ENCODE measurements at places on chromosomes 3 and 15.

DNA sequence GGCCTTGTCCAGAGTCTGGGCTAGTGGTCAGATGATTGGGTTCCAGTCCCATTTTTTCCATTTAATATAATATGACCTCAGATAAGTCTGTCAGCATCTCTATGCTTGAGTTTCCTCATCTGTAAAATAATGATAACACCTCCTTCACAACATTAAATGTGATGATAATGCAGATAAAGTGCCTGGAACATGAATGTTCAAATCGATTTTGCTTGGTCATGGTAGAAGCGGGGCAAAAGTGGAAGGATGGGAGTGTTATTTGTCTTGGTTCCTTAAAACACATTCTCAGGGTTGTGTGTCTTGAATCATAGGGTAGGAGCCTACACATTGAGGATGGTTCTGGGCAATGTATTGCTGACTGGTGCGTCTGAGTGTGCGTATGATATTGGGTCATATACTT lies 16.9 kb downstream of the ARIH2 start:
- DNase-seq, result no peak

DNA sequence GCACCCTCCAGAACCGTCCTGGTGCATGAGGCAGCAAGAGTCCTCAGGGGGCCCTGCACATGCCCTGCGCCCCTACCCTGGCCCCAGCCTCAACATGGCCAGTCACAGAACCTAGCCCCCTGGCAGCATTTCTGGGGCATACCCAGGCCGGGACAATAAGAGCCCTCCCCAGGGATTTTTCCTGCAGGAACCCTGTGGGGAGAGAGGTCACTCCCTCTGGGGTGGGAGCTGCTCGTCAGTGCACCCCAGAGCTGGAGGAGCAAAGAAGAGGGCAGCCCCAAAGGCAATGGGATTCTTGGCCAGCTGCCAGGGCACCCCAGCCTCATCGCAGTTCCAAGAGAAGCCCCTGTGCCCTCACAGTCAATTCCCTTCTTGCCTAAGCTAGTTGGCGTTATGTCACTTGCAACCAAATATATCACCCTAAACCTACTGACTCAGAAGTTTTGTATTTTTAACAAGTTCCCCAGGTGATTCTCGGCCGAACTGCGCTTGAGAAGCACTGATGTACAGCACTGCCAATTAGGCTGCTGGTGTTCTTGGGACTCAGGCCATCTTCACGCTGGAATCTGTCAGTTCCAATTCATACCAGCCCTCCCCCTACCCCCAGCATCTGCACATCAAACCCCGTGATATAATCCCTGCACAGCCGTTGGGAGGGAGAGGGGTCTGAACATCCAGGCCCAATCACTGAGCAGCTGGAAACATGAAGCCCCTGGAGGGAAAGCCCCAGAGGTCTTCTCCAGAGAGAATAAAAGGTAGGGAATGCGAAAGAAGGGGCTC lies 87.5 kb upstream of the PRR20G start:
- DNase-seq, result no peak

DNA sequence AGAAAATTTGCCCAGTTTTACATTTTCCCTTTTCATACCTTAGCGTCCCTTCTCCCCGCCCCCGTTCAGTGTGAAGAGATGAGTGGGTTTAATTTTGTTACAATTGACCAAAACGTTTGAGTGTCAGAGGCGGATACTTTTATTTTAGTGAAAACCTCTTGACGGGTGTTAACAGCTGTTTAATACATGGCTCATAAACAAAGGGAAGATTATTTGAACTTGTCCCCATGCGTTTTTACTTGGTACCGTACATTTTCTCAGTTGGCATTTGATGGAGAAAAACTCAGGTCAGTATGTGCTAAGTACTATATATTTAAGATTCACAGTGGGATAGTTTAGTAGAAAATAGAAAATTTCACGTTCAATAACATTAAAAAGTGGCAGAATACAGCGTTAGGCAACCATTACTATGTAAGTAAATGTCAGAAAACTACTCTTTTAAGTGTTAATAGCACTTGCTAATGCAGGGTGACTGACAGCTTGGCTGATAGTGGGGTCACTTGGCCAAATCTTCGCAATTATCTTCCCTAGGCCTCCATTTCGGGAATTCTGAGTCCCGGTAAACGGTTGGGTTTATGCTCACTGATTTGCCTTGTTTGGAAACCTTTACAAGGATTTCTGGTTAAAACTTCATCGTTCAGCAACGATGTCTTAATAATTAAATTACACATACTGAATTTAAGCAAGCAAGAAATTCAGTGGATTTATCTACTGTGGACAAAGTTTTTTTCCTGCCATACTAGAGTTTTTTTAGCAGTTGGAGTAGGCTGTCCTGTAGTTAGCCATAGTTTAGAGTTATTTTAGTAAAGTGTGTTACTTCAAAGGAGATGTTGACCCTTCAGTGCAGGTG lies 4.8 kb downstream of the CHD2 start:
- no peak for DNase-seq

- DNase-seq, result no peak
Measured at GRCh38 chr3:50665081-50665840, 9.5 kb upstream of the DOCK3 start.

DNA sequence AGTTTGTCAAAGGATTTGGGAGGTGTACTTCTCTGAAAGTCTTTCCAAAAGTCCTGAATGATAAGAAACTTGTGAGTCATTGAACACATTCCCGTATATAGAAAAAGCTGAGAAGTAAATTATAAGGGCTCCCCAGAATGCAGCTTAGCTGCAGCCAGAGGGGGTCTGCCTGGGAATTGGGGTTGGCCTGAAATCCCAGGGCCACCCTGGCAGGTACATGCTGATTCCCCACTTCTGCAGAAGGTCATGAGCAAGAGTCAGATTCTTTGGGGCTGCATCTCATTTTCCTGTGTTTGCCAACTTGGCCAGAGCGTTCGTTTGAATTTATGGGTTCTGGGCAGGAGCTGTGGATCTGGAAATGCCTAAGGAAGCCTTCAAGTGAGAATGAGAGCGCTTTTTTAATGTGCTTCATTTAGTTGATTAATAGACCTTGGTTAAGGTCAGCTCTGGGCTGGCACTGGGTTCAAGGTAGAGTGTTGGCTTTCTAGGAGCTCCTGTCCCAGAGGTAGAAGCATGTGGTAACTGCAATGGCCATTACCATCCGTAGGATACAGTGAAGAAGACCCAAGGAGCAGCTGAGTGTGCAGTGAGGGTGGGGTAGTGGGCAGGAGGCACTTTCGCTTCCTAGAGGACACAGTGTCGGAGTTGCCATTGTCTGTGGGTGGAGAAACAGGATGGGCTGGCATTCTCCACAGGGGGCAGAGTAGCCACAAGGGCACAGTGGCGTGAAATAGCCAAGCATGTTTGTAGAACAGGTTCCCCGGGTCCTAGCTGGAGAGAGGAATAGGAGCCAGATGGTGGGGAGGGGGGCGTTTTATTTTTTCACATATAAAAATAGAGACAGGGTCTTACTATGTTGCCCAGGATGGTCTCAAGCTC lies 3.2 kb downstream of the SLC6A6 start:
- DNase-seq, result no peak

DNA sequence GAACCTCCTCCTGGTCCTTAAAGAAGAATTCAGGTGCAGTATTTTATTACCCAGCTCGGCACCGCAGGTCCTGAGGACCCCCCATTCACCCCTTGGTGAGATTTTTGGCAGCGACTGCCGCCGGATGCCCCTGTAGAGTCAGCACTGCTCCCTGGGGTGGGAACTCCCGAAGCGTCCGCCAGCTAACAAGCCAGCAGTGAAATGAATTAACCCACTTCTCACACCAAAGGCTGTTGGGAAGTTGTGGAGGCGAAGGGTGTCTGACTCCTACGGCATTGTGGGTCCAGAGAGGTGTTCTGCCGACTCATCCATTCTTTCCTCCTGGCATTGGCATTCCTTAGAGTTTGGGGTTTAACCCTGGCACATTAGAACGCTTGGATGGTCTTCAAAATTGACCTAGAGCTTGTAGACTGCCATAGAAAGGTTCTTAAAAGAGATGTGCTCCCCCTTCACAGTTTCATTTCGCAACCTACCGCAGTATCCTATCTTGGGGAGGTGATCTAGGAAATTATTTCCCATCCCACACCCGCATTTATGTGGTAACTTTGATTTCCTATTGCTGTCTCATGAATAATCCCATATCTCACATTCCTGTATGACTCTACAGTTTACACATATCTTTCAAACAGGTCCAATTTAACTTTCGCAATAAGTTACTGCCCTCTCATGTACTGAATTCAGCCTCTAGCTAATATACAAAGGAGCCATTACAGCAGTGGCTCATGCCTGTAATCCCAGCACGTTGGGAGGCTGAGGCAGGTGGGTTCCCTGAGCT lies 879 bp upstream of the EIF5A2 start:
- no peak for DNase-seq

DNA sequence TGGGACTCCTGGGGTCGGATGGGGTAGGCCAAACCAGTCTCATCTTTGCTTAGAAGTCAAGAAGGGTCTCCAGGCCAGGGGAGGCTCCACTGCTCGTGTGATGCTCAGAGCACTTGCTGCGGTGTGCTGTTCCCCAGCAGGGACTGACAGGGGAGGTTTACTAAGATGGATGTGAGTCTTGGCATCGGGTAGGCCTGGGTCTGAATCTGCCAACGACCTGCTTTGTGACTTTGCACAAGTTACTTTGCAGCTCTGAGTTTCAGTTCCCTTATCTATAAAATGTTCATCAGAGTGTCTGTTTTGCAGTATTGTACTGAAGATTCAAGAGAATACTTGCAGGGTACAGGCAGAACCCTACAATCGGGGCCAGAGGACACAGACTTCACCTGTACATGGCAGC lies 17.3 kb upstream of the CDCP1 start:
- DNase-seq, result no peak

DNA sequence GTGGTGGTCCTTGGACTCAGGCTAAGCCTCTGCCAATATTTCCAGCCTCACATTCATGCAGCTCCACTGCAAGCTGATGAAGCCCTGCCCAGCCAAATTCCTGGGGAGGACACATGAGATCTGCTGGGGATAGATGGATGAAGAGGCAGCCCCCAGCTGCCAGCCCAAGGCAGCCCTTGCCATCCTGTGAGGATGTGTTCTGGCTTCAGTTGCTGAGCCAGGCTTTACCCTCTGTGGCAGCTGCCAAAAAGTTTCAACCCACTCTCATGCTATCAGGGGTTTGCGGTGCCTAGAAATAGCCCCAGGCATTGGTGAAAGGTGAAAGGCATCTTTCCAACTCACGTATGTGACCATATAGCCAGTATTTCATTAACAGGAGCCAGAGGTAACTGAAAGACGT lies 37.6 kb downstream of the C2CD4A start:
- no peak for DNase-seq

DNA sequence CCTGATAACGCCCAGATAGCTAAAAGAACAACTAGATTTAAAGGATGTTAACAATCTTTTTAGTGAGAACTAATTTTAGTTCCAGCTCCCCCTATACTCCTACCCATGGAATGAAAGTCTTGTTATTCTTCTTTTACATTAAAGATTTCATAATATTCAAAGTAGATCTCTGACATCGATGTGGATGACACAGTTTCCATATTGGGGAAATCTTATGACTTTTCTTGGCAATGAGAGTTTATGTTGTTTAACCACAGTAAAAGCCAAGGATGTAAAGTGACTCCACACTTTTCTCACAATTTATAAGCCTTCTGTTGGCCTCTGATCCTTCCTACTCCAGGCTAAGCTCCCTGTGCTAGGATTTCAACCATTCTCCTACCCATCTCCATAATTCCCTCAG lies 332.6 kb upstream of the KCNMB2 start:
- no peak for DNase-seq

- no peak for DNase-seq
Measured at GRCh38 chr3:115916866-115917265, 293.6 kb downstream of the GAP43 start.

GRCh38 chr3:188617988-188618701 lies 464.2 kb downstream of the LPP start:
- no peak for DNase-seq

- no peak for DNase-seq
Measured at GRCh38 chr3:122668930-122669730, 11.5 kb upstream of the PARP14 start.

DNA sequence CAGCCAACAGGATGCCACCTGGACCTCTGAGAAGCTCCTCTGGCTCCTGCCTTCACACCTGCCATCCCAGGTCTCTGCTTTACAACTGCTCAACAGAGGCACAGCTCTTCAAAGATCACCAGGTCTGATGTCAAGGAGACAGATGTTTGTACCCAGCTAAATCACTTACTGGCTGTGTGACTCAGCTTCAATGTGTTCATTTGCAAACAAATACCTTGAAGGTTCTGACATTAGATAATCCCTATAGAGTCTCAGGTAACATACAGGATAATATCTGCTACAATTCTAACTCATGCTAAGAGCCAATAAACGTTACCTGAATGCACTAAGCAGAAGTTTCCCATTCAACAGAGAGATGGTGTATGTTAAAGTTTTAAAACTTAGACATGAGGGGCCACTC lies 163.4 kb upstream of the IGF1R start:
- DNase-seq, result no peak

- no peak for DNase-seq
Measured at GRCh38 chr3:65953881-65954733, 84.6 kb downstream of the MAGI1 start.

DNA sequence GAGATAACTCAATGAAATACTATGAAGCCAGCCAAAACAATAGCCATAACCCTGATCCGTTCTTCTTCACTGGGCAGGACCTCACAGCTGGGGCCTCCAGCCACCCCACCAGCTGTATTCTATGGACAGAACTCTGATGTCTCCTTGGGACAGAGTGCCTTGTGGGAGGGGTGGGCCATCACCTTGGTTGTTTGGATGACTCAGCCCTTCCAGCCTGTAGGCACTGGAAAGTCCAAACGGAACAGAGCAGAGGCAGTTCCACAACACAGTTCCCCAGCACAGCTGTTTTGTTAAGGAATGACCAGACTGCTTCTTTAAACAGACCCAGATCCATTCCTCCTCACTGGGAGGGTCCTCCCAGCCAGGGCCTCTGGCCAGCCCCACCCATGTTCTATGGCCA lies 31.9 kb upstream of the ZBED2 start:
- DNase-seq, result no peak

DNA sequence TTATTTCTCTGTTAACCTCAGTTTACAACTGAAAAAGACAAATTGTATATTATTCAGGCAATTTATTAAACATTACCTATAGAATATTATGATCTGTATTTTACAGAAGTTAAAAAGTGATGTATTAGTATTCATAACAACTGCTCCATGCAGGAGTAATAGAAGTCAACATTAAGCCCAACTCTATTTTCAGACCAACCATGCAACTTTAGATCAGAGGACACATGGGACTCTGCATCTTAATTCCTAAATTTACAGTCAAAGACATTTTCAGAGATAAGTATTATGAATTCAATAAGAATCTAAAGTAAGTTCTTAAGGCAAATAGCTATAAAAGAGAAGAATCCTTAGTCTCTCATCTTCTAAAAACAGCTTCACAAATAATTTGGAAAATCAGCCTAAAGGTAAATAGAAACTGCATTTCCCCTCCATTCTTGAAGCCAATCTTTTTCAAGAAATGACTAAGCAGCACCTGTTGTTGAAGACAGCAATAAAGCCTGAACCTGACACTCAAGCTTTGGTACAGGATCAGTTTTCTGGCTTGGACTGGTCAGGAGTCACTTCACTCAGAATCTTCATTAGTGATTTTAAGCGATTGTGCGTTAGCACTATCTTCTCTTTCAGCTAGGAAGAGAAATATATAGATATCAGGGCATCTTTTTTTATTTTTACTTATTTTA lies 23.0 kb downstream of the OIP5 start:
- DNase-seq, result no peak

GRCh38 chr3:160103397-160103796 lies 114.8 kb downstream of the IL12A start:
- DNase-seq, result no peak

Measured in CD8-positive, alpha-beta memory T cell (primary cell).